DMS79 (cell line): ENCODE measurements at places on chromosomes 1 and 21.
A peak's percentile ranks its signal among the peaks of the same experiment; 100 is the strongest.

- no peak for DNase-seq
Observed at GRCh38 chr1:244413736-244414135, 38.0 kb downstream of the ADSS2 start.

GRCh38 chr1:218572050-218572449 lies 226.9 kb downstream of the TGFB2 start:
- DNase-seq, result no peak

- DNase-seq, result no peak
Observed at GRCh38 chr1:212918824-212919223, 31.5 kb upstream of the VASH2 start.

- no peak for DNase-seq
Observed at GRCh38 chr1:195773931-195774330, 834.3 kb downstream of the KCNT2 start.

DNA sequence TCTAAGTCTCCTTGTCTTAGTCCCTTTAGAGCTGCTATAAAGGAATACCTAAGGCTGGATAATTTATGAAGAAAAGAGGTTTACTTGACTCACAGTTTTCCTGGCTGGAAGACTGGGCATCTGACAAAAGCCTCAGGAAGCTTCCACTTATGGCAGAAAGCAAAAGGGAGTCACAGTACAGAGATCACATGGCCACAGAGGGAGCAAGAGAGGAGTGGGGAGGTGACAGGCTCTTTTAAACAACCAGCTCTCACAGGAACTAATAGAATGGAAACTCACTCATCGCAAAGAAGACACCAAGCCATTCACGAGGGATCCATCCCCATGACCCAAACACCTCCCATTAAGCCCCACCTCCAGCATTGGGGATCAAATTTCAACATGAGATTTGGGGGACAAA lies 68.8 kb downstream of the DDAH1 start:
- DNase-seq, result no peak

DNA sequence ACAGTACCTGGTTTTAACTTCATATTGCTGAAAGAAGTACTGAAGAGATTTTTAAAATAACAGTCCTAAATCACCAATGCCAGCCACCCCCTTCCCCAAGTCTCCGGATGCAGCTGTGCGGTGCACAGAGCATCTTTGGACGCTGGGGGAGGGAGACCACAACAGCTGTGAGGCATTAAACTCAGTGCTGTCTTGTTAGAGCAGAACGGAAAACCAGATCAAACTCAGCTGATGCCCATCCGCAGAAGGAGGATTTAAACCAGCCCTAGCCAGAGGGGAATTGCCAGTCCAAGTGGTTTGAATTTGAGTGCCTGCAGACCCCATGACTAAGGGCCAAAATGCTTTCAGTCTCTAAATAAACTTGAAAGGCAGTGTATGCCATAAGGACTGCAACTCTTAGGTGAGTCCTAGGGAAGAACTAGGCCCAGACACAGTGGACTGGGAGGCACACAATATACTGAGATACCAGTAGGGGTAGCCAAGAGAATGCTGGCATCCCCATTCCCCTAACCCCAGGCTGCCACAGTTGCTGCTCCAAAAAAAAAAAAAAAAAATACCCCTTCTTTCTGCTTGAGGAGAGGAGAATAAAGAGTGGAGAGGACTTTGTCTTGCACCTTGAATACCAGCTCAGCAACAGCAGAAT lies 576.2 kb downstream of the NEGR1 start:
- no peak for DNase-seq

DNA sequence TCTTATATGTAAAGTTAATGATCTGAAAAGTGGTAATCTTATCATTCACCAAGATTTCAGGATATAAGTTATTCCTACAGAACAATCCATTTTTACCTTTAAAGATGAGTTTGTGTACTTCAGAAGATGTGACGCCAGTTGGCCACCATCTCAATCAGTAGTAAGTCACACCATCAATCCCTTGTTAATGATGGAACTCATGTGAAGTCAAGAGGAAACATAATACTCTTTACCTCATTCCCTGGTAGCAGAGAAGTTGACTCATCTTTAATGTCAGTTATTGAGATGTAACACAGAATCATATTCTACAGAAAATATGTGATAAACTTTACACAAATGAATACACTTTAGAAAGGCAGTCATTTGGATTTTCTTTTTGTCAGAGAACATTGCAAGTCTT lies 38.2 kb downstream of the MRPL39 start:
- no peak for DNase-seq

DNA sequence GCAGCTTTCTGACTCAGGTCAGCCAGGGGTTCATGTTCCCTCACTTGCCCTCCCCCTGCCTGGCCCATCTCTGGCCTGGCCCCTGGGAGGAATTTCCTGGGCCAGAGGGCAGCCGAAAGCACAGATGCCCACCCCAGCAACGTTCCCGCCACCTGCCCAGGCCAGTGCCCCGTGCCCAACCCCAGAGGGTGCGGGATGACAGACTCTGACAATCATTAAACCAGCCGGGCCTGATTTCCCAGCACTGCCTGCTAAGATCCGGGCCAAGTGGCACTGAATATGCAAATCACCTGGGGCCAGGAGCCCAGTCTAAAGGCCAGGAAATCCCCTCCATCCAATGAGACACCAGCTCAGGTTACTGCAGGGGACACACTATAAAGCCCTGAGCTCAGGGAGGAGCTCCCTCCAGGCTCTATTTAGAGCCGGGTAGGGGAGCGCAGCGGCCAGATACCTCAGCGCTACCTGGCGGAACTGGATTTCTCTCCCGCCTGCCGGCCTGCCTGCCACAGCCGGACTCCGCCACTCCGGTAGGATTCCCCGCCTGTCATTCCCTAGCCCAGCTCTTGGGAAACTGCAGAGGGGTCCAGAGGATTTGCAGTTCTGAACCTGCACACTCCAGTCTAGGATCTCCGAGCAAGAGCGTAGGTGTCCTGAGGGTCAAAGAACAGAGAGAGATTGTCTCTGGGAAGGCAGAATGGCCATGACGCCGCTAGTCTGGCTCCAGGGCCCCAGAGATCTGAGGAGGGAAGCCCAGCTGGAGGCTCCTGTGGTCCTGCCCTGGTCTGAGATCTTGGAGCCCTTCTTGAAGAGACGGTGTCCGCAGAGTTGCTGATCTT lies at the start of gene ELF3:
ELF3 (plus strand) TSS at position 408 of the 836 bp plus-strand sequence. CDS start 550 bp downstream, outside the sequence.
- DNase-seq, result peak; percentile 98

GRCh38 chr21:37711836-37712568 lies 204.3 kb downstream of the KCNJ6 start:
- no peak for DNase-seq

- DNase-seq, result no peak
Observed at GRCh38 chr21:29583424-29583924, 284.8 kb downstream of the BACH1 start.

GRCh38 chr1:181126871-181127587 lies 38.5 kb downstream of the IER5 start:
- DNase-seq, result peak; percentile 64
